ENCODE measurements at places on chromosomes 2 and 18.

- DNase-seq: no peak
Observed at GRCh38 chr18:78330766-78331165, 648.9 kb upstream of the SALL3 start.

DNA sequence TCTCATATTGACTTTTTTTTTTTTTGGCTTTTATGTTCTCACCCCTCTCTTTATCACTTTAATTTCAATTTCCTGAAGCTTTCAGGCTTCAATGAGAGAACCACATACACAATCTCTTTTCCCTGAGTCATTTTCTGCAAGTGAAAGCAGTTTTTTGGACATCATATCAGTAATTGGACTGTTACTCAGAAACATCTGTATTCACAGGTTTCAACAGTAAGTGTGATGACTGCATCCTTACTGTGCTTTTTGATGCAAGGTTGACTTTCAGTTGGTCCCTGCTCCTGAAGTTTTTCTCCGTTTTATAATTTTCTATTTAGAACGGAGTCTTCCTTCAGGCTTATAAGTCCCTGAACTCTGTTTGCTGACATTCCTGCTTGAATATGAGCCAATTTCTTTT is 70.5 kb upstream of the CCBE1 start:
- no peak for DNase-seq

- no peak for DNase-seq
Observed at GRCh38 chr2:67842375-67842959, 220.3 kb downstream of the C1D start.

DNA sequence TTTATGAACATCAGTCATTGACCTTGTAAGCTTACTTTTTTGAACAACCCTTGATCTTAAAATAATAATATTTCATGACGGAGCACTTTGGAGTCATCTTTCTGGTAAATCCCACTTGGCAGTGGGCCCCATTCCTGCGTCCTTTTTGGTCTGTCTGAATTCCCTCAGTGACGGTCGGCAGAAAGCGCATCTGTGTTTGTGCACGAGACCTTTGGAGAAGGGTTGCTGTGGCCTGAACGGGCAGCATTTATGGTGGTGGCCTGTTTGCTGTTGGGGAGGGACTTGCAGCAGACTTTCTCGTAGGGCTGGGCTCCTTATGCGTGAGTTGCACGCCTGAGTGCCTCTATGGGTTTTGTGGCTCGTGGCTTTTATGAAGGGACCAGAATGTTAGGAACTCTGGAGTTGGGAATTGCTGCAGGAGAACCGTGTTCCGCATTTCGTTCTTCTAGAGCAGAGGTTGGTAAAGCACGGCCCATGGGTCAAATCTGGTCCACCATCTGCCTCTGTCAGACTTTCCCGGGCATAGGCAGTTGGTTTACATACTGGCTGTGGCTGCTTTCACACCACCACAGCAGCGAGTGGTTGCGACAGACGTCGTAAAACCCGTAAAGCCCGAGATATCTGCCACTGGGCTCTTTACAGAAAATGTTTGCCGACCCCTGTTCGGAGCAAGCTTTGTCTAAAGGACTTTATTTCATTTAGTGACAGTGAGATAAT is 30.8 kb downstream of the LPIN1 start:
- no peak for DNase-seq

GRCh38 chr2:166376873-166377272 is 1.1 kb upstream of the SCN9A start:
- no peak for DNase-seq

DNA sequence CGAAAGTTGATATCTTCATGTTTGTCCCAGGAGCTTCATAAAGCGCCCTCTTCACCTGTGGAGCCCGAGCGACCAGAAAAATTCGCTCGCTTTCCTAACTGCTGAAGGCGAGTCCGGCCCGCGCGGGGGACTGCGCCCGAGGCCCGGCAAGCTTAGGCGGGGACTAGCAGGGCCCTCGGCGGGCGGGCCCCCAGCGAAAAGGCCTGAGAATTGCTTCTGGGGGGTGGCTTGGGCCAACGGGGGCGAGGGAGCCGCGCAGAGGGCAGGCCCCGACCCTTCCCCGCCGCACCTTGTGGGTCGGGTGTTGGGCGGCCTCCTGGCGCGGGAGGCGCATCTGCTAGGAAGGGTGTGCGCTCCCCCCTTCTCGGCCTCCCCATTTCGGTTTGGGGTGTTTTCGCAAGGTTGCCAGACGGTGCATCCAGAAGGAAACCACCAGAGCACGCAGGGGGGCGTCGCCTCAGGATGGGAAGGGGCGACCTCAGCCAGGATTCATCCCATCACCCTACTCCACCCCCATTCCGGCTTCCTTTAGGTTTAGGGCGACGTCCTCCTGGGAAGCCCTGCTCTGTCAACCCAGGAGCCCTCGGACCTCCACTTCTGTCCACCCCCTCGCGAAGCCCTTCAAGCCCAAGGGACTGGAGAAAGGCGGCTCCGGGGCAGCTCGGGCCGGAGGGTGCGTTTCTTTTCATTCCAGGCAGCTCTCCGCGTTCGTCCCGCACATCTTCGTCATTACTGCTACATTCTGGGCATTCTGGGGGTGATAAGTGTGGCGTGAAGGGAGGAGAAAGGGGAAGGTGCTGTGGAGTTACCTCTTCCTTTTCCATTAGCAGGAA is 9.1 kb downstream of the SP9 start:
- no peak for DNase-seq

- DNase-seq: no peak
Observed at GRCh38 chr2:157428500-157429175, 15.3 kb downstream of the CYTIP start.

DNA sequence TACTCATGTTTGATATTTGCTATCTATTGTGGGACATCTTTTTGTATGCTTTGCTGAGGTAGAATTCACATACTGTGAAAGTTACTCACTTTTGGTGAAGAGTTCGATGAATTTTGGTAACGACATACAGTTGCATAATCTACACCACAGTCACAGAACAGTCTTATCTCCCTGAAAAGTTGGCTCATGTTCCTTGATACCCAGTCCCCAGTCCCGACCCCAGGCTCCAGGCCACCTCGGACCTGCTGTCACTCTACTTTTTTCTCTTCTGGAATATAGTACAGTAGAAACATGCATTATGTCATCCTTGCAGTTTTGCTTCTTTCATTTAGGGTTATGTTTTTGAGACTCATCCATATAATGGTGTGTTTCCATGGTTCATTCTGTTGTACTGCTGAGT is 191.7 kb downstream of the FAM210A start:
- no peak for DNase-seq

DNA sequence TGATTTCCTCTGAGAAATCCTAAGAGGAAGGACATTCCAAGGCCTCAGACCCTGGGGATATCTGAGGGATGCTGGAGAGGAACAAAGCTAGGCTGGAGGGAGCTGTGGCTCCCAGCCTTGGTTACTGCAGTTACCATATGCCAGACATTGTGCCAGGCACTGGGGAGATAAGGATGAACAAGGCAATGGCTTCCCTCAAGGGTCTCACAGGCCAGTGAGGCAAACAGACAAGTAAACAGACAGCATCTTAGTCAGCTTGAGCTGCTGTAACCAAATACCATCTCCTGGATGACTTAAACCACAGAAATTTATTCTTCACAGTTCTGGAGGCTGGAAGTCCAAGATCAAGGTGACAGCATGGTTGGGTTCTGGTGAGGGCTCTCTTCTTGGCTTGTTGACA is 91.8 kb downstream of the SKA1 start:
- no peak for DNase-seq

- DNase-seq: no peak
Observed at GRCh38 chr2:240472078-240472790, 36.8 kb downstream of the GPC1 start.

DNA sequence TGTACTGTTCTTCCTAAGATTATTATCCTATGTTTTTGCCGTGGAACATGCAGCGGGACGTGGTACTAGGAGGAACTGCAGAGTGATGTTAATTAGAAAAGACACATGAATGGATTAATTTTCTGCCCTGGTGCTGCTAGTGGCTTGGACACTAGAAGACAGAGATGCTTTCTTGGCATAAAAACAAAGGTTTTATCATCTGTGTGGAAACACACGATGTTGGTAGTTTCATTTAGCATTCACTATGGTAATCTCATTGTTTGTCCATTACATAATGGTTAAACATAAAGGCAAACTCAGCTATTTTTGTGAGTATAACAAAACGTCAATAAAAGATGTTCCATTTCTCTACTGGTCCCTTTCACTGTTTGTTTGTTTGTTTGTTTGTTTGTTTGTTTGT is 22.8 kb downstream of the COL6A3 start:
- no peak for DNase-seq

GRCh38 chr18:70176537-70176936 is 28.9 kb downstream of the RTTN start:
- no peak for DNase-seq

GRCh38 chr18:34085140-34085739 is 139.5 kb downstream of the NOL4 start:
- no peak for DNase-seq

DNA sequence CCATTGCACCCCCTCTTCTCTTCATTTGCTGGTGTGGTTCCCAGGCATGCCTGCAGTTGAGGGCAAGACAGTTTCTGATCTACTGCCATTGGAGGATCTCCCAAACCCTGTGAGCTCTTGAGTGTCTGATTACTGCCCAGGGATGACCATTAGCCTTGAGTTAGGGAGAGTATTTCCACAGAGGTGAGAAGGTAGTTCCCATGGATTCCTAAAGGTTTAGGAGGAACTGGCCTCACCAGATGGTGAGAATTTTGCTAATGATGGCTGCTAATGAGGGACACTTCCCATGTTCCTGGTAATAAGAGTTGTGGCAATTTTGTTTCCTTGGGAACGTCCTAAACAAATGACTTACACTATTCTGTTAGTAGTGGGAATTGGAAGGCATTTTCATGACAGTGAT is 42.5 kb downstream of the PTPRM start:
- no peak for DNase-seq

- no peak for DNase-seq
Observed at GRCh38 chr2:8631465-8632005, 50.3 kb upstream of the ID2 start.

DNA sequence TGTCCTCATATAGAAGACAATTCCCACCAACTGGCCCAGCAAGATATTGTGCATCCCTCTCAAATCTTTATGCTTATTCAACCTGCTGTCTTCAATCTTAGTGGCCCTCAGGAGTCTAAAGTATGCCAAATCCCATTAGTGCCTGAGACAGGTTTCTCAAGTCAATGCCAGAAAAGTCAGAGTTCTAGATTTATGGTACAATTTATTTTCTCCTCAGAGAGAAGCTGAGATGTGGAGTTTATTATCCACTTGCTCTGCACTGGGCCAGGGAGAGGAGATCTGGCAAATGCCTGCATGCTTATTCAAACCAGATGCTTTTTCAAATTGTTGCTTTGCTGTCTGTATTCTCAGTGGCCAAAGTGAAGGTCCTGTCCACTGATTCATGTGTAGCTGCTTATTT is 825.2 kb downstream of the METTL4 start:
- DNase-seq: no peak

DNA sequence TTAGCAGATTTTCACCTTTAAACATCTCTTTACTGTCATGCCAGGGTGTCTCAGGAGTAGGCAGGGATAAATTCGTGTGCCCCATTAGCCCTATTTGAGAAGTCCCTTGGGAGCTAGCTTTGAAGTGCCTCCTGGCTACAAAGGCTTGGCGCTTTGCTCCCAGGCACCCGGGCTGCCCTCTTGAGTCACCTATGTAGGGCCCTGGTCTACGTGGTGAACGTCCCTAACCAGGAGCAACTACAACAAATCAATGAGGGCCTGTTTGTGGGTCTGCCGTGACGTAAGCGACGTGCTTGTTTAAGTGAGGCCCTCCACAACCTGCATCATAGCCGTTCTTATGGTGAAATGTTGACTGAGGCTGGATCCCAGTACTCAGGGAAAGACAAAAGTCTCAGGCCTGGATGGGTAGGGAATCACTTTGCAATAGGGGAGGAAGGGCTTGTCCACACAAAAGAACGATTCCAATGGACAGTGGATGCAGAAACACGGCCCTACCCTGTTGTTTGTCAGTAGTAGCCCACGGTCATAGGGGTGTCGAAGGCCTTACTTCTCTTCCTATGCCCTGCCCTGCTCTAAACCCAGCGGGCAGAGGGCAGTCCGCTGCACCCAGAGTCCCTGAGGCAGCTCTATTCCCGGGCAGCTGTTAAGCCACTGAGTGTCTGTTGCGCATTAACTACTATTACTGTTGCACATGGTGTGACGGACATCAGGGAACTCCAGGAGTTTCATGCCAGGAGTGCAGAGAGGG is 93.9 kb downstream of the INHBB start:
- no peak for DNase-seq

DNA sequence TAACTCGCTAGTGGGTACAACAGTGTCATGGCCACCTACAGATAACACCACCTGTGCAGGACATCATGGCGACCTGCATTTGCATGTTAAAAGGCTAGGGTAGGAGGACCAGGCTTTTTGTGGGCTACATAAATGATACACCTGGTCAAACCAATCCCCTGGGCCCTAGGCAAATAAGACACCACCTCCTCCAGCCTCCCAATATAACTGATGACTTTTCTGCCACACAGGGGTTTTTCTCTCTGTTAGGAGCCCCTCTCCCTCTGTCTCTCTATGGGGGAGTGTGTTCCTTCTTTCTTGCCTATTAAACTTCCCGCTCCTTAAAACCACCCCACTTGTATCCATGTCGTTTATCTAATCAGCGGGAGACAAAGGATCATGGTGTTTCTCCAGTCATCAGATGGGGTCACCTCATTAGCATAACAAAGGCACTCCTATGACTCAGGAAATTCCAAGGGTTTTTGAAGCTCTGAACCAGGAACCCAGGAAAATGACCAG is 10.8 kb upstream of the BUB1 start:
- no peak for DNase-seq

DNA sequence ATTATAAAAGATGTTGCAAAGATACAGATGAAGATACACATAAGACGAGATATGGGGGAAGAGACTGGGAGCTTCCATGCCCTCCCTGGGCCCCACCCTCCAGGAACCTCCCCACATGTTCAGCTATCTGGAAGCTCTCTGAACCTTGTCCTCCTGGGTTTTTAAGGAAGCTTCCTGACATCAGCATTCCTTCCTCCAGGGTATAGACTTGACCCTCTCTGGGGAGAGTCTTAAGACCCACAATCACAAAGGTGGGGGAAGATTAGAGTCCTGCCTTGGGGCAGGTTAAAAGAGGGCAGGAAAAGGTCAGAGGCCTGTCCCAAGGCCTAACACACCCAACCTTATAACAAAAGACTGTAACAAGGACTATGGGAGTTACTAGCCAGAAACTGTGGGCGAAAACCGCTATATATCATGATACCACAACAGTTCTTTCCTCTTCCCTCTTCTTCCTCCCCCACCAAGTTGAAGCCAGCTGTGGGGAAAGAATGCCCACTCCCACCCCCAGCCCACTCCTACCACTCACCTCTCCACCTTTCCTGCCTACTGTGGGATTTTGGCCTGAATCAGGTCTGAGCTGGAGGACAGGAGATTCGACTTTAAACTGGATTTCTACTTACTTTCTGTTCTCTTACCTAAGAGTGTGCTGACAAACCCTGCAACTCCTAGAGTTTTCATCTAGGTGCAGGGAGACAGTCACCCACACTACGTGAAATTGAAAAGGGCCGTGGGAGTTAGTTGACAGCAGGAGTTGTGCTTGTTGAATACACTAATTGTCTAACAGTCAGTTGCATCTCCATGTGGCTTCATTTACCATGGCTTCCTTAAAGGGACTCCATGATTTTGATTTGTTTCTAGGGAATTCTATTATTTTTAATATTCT is 105.0 kb downstream of the LAMA3 start:
- no peak for DNase-seq

- no peak for DNase-seq
Observed at GRCh38 chr2:132617989-132618388, 52.0 kb downstream of the LYPD1 start.

Measured in stimulated activated CD4-positive, alpha-beta T cell treated with anti-CD3 and anti-CD28 coated beads, Interleukin-15, amount 100 ng/mL, for 1 hour (primary cell).